HT1080 (cell line): ENCODE measurements at places on chromosomes 12 and 14.
A peak's percentile ranks its signal among the peaks of the same experiment; 100 is the strongest.

GRCh38 chr12:104023710-104024109, 26.3 kb downstream of the GLT8D2 start:
- DNase-seq, result no peak

DNA sequence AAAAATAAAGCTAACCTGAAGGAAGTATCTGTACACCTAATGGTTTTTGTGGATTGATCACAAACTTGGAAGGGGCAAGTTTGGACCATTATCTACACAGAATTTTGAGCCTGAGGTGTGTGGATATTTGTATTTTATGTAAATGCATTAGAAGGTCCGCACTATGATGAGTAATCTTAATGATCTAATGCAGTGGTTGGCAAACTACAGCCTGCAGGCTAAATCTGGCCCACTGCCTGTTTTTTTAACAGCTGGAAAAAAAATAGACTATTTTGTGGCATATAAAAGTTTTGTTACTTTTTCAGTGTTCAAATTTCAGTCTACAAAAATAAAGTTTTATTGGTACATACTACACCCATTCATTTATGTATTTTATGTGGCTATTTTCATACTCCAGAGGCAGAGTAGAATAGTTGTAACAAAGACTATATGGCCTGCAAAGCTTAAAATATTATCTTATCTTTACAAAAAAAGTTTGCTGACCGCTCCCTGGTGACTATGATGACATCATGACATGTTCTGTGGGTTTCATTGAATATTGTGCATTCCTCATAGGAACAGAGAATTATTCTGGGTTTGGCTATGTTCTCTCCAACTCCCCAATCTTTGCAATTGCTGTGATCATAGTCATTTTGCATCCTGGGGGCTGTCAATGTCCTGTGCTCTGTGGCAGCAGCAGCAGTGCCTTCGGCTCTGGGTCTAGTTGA, 962.6 kb upstream of the FBXO33 start:
- DNase-seq, result peak; percentile 6

DNA sequence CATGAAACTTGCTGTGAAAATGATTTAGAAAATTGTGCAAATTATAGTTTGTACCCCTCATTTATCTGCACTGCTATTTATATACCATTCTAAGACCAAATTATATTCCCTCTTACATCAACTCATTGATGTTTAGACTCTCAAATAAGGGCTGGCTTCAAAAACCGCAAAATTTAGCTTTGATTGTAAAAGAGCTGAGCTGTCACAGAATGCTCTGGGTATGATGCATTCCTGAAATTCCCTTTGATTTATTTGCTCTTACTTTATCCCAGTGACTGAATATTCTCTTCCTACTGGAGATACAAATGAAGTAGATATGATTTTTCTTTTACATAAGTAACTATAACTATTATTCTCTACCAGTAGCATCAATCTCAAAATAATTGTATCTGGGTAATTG, 78.0 kb upstream of the TMTC2 start:
- DNase-seq, result peak; percentile 69

DNA sequence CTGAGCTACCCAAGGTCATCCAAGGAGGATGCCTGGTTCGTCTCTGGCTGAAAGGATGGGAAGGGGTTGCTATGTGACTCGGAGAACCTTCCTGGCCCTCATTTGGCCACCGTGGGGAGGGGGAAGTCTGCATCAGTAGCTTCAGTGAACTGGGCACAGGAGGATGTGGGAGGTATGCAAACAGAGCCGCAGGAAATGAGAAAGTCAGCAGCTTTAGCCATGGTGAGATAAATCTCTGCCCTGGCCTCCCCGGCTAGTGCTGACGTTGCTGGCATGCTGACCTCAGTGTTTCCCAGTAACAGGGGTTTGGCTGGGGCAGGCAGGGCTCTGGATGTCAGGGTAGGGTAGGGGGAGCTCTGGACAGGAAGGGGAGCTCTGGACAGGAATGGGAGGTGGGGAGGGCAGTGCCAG, 2.3 kb upstream of the CEBPE start:
- peak; percentile 80 for DNase-seq

DNA sequence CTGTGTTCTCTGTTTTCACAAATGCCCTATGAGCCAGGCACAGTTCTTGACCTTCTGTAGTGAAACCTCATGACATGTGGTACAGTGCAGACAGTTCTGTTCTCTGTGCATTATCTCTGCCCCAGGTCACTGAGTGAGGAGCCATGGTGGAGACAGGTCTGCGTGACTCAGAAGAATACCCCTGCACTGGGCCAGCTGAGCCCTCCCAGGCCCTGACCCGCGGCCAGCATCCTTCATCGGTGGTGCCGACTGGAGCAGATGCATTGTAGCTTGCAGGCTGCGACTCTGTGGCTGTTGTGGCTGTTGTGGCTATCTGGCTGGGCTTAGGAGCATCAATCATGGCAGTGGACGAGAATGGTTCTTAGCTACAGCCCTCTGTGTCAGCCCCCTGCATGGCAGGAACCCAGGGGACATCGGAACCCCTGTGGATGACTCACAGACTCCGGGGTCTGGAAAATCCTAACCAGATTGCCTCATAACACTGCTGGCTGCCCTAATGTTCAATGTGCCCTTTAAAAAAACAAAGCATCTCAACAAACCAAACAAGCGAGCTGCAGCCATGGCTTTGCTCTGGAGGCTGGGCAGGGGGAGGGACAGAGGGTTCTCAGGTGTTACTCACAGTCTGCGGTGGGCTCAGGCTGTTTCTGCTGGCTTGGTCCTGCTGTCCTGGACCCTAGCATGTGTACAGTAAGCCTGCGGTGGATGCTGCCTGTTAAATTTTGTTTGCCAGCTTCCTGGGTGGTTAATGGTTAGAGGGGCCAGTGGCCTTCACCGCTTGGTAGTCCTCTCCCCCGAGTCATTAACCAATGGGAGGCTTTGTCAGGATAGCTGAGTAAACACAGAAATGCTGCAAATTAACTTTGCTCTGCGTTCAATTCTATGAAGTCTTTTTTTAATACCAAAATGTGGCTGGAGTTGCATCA, at the start of gene SERPINA6:
Gene SERPINA6 (minus strand): TSS at position 689 of the 923 bp plus-strand sequence. CDS start 8,688 bp downstream, outside the sequence.
- DNase-seq, result peak; percentile 73

- no peak for DNase-seq
Measured at GRCh38 chr12:42284157-42284556, 41.7 kb downstream of the ZCRB1 start.

- no peak for DNase-seq
Measured at GRCh38 chr12:97568336-97569180, 106.0 kb downstream of the RMST start.

DNA sequence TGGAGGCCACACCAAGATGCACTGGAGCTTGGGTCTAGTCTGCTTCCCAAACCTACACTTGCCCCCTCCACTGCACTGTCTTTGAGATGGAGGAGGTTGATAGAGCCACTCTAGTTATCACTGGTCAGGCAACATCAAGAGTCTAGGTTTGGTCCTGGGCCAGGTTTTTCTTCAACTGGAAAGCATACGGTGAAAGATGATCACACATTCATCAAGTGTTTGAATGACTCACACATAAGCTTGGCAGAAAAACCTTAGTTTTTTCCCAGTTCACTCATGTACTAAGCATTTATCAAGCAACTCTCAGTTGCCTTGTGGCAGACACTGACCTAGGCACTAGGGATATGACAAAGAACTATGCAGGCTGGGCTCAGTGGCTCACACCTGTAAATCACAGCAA, 84.5 kb downstream of the PLEKHG3 start:
- DNase-seq, result peak; percentile 93

GRCh38 chr12:121720762-121721161, 8.2 kb downstream of the TMEM120B start:
- DNase-seq, result no peak

DNA sequence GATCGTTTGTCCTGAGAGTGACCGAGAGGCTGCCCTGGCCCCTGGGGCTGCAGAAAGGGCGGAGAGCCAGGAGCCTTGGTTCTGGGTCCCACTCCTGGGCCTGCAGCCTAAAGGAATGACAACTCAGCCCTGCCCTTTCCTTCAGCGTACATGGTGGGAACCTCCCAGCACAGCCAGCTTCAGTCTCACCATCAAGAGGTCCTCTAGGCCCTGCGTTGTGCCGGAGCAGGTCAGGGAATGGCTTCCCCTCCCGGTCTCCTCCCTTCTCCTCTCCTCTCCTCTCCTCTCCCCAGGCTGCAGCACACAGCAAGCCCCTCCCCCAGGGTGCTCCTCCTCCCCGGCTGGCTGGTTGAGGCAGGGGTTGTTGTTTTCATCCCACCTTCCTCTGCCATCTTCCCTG, 44.6 kb upstream of the TUNAR start:
- DNase-seq, result no peak

- peak; percentile 18 for DNase-seq
Measured at GRCh38 chr14:95313707-95314106, 6.0 kb downstream of the CLMN start.

DNA sequence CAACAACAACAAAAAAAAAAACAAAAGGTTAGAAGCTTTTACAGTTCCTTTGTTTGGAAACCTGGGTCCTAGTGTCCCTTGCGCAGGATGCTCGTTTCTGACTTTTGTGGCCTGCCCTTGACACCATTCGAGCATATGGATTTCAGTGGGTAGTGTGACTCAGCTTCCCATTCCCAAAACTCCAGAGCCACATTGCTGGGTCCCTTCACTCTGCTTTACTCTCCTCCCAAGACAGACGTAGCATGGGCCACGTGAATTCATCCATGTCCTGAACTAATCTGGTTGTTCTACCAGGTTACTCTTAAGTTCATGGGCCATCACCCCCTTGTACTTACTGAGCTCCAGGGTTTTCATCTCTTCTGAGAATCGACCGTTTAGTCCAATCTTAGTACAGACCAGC, 68.0 kb upstream of the MAX start:
- no peak for DNase-seq

DNA sequence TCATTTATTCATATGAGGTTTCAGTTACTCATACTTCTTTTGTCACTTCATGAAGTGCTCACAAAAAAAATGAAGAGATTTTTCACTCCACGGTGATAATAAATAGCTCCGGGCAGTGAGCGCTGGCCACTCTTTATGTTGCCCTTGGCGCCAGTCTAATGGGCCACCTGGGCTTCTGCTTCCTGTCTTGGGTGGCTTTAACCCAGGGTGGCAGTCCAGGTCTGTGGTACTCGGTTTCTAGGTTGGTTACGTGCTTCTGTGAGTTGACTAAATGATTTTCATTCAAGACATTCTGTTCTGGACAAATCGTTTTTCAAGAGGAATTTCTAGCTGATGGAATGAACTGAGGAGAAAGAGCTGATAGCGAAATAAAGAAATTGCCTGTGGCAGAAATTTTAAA, 34.6 kb upstream of the NID2 start:
- DNase-seq, result no peak

GRCh38 chr14:58535044-58535443, 102.7 kb upstream of the DACT1 start:
- DNase-seq, result no peak

GRCh38 chr12:111405859-111406473, at the start of gene SH2B3:
TSS of gene SH2B3 (plus strand) at chr12:111405923. CDS start at chr12:111418146, 12,223 bp downstream.
- DNase-seq, result peak; percentile 45

GRCh38 chr12:24597580-24597979, 351.3 kb downstream of the BCAT1 start:
- no peak for DNase-seq

GRCh38 chr12:4273273-4273651, 300 bp upstream of the CCND2 start:
- DNase-seq, result no peak

GRCh38 chr12:31274520-31275300, 51.2 kb downstream of the SINHCAF start:
- DNase-seq, result no peak

- no peak for DNase-seq
Measured at GRCh38 chr14:100734031-100734990, 7.6 kb downstream of the DLK1 start.

- peak; percentile 78 for DNase-seq
Measured at GRCh38 chr12:113424915-113425823, 3.0 kb downstream of the SDSL start.

DNA sequence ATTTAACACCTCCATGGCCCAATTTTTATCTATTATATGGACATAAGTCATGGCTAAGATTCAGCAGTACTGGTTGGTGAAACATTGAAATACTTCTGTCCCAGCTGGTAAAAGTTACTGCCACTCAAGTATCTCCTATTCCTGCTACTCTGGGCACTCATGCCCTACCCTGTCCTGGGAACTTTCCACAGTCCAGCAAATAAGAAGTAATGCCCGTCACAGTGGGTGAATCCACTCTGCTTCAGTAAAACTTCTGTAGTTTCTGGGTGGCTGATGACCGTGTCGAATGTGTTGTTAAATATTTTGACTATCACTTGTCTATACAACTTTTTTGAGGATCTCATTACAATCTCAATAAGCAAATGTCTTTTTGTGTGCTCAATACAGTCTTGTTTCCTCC, 209.3 kb upstream of the IGF1 start:
- DNase-seq, result no peak

GRCh38 chr12:109982210-109982609, 14.0 kb downstream of the GIT2 start:
- no peak for DNase-seq

DNA sequence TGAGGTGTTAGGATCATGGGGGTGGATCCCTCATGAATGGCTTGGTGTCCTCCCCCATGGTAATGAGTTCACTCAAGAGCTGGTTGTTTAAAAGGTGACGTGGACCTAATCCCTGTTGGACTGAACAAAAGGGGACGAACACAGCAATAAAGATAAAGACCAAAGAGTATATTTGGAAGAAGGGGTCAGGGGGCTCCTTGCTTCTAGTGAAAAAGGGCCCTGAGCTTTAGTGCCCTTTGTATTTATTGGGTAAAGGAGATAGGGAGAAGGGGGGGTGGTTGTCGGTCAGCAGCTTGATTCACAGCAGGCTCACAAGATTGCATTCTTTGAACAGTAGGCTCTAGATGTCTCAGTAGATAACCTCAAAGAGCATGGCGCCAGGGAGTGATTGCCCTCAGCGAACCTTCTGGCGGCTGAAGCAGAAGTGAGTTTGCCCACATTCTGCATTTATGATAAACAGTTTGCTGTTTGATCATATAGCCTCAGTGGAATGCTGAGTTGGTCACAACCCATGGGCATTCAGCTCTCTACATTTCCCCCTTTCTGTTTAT, 25.9 kb upstream of the MAPKAPK5 start:
- DNase-seq, result no peak

DNA sequence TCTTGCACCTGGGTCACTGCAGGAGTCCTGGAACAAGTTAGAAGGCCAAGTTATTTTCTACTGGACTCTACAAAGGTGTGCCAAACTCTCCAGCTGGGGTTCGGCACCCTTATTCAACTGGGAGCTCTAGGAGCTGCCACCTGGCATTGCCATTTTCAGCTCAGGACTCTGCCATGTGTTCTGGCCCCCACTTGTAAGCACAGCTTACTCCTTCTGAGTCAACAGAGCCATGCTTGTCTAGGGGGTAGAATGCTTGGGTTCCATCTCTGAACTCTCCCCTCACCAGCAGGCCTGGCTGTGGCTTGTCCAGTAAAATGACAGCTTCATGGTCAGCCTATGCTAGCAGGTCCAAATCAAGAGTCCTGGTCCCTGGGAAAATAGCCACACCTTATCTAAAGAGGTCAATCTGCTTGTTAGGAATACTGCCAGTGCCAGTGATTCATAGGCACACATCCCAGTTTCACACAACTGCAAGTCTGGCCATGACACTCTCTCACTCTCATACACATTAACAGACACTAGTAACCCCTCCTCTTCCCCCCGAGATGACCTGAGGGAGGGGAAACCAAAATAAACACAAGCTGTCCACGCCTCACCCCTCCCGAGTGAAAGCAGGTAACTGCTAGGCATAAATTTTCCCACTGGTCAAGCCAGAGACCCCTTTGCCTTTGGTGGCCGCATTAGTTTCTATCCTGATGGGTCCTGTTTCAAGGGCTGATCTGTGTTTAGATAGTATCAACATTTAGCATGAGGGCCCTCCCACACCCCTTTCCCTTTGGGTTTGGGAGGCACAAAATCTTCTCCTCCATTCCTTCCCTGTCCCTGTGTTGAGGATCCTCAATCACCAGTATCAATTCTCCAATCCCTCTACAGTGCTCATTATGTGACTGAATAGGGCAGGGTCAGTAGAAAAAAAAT, 182.3 kb upstream of the GZMB start:
- no peak for DNase-seq
